Kidney (tissue), 22 donors: ENCODE measurements at places on chromosomes 4 and X. TPM values are rescaled to one million over a fixed set of nuclear protein-coding genes. Genes with fewer than 3 reads are reported as not detected.

Gene CISD2
- total RNA-seq = 25.6 TPM

Gene PAGE2
- not detected for total RNA-seq

Gene CTBP1
- 170 TPM for total RNA-seq

Gene PLAC8
- total RNA-seq = 10.3 TPM

Gene LANCL3
- total RNA-seq = 0.38 TPM

Gene PRKX
- 116 TPM for total RNA-seq

Gene VSIG4
- total RNA-seq = 80.0 TPM

Gene DCHS2
- 0.47 TPM for total RNA-seq

Gene NPY1R
- total RNA-seq = 32.9 TPM

Gene ARX
- total RNA-seq = 0.31 TPM

Gene OTOP1
- not detected for total RNA-seq

Gene KLHL8
- total RNA-seq = 14.6 TPM

Gene ZNF275
- 11.2 TPM for total RNA-seq

Gene SPANXN3
- not detected for total RNA-seq

Gene AFM
- not detected for total RNA-seq

Gene CT47B1
- not detected for total RNA-seq

Gene DCTD
- 99.6 TPM for total RNA-seq

Gene SH3RF1
- 35.7 TPM for total RNA-seq

Gene CD40LG
- 0.85 TPM for total RNA-seq

Gene TMEM31
- total RNA-seq = 0.38 TPM
